ENCODE measurements at places on chromosomes 2 and 18.

- DNase-seq = peak; percentile 99
Observed at GRCh38 chr2:186848873-186849578, at the start of gene ZSWIM2. TSS of gene ZSWIM2 (minus strand) at chr2:186849170. CDS start at chr2:186849130, 40 bp downstream.

DNA sequence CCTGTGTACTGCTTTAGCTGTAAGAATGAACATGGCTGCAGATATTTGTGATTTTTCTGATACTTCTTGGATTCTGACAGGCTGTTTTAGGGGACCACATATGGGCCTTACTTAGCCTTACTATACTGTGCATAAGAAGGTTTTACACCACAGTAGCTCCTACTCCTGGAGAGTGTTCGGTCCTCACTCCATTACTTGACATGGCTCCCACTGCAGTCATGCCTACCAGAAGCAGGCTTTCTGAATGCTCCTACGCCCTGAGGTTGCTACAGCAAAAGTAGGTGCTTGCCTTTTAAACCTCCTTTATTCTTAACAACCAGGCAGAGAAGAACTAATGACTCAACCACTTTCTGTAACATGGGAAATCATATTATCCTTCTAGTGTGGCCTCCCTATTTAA is 125.2 kb upstream of the MAP2 start:
- no peak for DNase-seq

DNA sequence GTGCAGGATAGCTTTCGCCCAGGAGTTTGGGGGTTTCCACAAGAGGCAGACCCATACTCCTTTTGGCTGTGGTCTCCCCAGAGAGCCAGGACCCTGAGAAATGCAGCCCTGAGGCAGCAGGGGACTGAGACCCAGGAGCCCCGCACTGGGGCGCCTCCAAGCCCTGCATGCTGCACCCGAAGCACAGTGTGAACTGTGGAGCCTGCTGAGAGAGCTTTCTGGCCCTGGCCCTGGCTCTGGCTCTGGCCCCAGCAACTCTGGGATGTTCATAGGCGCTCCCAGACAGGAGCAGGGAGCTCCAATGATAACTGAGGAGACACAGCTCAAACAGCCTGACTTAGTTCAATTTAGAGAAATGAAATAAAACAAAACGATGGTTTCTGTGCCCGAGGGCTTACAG is 96.4 kb upstream of the TEX51 start:
- no peak for DNase-seq

DNA sequence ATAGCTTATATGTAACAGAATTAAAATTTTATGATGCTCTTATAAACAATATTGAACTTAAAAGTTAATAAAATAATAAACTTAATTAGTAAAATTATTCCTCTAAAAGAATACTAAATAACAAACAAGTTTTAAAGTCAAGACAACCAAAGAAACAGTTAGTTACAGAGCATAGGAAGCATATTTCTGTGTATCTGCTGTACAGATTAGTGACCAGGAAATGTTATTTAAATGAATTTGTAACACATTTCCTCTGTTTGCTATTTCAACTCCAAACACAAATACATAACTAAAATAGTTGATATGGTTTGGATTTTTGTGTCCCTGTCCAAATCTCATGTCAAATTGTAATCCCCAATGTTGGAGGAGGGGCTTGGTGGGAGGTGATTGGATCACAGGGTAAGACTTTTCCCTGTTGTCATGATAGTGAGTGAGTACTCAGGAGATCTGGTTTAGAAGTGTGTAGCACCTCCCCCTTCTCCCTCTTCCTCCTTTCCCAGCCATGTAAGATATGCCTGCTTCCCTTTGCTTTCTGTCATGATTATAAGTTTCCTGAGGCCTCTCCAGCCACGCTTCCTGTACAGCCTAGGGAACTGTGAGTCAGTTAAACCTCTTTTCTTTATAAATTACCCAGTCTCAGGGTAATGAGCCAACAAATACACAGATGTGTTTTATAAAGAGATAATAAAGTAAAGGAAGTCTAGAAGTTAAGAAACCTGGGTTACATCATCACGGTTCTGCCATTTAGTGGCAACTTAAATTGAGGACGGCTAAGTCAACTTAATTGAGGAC is 51.8 kb downstream of the ROCK2 start:
- peak; percentile 58 for DNase-seq

DNA sequence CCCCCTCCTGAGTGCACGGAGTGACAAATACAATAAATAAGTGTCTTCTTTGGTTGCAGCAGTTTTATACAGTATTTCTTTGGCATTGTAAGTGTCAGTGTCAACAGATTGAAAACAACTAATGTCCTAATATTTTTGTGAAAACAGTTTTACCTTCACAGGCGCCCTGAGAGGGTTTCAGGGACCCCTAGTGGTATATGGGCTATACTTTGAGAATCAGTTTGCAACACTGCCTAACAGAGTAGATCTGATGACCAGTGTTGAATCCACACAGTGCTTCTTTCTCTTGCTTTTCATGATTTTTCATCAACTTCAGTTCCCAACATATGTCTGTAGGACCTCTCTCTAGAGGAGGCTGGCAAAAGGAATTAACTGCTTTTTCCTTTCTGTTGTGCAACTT is 162.2 kb downstream of the PRPF40A start:
- peak; percentile 1 for DNase-seq

- DNase-seq = no peak
Observed at GRCh38 chr2:65711863-65712262, 279.5 kb upstream of the SPRED2 start.

DNA sequence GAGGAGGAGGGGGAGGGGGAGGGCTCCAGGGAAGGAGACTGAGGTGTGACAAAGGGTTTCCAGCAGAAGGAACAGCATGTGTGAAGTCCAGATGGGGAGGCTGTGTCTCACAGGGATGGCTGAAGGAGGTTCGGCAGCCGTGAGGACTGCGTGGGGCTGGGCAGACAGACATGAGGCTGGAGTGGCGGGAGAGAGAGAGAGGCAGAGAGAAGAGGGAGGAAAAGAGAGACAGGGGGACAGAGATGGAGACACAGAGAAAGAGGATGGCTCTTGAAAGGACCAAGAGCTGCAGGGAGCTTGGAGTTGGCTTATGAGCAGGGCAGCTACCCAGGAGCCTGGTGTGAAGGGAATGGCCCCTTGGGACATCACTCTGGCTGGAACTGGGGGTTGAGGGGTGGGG is 138.9 kb upstream of the ASB18 start:
- DNase-seq = no peak

DNA sequence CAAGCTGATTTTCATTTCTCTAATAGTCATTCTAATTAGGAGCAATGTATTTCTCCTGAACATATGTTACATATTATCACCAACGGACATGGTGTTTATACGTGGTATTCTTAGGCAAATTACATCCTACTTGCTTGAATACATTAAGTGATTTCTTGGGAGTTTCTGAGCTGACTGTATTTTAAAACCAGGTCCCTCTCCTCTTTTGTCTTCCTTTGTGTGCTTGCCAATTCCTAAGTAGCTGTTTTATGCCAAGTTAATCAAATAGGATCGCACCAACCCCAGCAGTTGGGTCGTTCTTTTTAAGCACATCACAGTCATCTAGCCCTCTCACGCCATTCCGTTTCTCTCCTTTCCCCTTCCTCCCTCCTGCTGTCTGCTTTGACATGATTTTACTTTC is 75.4 kb upstream of the MAP2 start:
- peak; percentile 4 for DNase-seq

- no peak for DNase-seq
Observed at GRCh38 chr2:234247453-234248180, 197.1 kb downstream of the SPP2 start.

GRCh38 chr2:232927032-232927792 is 57.1 kb downstream of the SNORC start:
- no peak for DNase-seq

DNA sequence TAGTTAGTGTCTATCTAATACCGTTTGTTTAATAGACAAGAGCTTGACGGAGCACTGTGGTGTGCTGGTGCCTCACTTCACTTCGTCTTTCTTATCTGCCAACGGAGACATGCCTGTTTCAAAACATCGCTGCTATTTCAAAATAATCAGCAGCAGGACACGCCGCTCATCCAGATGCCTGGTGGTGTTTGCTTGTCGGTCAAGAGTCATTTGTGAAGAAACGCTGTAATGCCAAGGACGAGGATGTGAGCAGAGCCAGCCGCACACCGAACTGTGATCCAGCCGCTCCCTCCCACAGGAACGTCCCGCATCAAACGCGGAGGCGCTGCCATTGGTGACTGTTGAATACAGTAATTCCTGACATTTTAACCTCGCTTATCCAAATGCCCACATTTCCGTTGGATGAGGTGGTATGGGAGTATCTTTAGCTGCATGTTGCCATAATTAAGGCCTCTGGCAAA is 432.4 kb downstream of the FBXO15 start:
- DNase-seq = no peak

- no peak for DNase-seq
Observed at GRCh38 chr2:11123856-11124759, 31.2 kb upstream of the SLC66A3 start.

DNA sequence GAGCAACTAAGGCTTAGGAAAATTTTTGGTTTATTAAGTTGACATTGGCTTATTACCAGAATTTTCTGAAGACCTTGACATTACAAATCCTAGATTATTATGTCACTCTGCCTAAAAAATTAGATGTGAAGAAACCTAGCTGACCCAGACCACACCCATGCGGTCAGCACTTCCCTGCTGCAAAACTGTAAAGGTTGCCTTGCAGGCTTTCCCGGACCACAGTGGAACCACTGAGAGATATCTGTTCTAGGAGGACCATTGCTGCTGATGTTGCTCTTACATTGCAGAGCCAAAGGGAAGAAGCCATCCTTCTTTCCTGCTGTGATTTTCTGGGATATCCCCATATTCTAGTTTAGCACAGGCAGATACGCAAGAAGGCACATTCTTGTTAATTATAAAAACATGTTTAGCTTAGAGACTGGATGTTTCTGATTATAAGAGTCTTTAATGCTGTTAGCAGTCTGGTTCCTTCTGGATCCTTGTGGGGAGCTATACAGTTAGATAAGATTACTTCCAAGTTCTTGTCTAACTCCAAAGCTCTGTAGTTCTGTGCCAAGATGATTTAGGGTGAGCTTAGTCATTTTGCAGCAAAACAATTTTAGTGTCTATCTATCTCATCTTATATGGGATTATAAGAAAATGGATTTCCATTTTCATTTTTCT is 70.2 kb downstream of the AOX1 start:
- DNase-seq = peak; percentile 58

GRCh38 chr2:177296040-177296439 is 31.5 kb upstream of the NFE2L2 start:
- peak; percentile 31 for DNase-seq

GRCh38 chr2:143469323-143469722 is 340.1 kb downstream of the ARHGAP15 start:
- no peak for DNase-seq

DNA sequence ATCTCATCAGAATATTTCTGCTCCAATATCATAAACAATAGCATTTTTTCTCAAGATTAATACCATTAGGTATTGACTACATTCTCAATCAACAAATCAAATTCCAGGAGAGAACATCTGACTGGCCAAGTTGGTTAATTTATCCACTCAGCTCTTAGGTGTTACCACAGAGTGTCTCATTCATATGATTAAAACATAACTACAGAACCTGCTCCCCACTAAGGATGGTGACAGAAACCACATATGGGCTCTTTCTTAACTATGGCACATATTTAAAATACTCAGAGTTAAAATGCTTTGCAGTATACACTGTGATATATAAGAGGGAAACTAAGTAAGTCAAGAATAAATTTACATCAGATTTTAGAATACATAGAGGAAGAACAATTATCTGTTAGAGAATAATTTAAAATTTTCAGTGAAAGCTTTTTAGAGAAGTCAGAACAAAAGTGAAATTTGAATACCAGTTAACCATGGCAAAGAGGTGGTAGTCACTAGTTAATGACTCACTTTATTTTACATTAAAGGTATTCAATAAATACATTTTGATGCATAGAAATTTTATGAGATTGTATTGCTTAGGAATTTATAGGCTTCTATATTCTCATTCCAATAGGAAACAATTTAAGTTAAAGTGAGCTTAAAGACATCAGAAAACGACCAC is 1120.8 kb upstream of the TMEFF2 start:
- no peak for DNase-seq

- DNase-seq = no peak
Observed at GRCh38 chr2:230327418-230328154, 593 bp downstream of the SP140L start.

- DNase-seq = no peak
Observed at GRCh38 chr2:52955079-52955478, 812.5 kb upstream of the CHAC2 start.

DNA sequence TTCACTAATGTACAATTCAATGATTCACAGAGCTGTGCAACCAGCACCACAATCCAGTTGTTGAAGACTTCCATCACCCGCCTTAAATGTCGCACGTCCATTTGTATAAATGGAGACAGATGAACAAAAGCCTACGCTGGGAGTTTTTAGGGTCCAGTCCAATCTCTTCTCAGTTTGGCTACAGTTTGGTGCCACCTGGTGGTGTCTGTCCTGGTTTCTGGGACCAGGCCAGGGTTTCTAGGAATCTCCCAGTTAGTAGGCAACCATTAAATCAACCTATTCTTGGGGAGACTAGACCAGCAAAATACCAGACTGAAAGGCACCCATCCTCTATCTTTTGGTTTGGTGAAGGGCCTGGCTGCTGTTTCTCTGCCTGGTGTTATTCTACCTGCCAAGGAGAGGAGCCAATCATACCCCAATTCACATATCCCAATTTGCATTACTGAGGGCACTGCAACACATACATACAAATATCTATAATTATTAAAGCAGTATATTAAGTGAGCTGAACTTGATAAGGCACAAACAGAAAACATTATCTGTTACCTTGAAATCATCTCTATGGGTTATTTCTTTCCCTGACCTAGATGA is 3.2 kb upstream of the DDX1 start:
- peak; percentile 38 for DNase-seq

GRCh38 chr18:995629-996028 is 91.0 kb downstream of the ADCYAP1 start:
- DNase-seq = no peak

GRCh38 chr18:45780568-45780967 is 44.9 kb upstream of the SIGLEC15 start:
- DNase-seq = peak; percentile 49

DNA sequence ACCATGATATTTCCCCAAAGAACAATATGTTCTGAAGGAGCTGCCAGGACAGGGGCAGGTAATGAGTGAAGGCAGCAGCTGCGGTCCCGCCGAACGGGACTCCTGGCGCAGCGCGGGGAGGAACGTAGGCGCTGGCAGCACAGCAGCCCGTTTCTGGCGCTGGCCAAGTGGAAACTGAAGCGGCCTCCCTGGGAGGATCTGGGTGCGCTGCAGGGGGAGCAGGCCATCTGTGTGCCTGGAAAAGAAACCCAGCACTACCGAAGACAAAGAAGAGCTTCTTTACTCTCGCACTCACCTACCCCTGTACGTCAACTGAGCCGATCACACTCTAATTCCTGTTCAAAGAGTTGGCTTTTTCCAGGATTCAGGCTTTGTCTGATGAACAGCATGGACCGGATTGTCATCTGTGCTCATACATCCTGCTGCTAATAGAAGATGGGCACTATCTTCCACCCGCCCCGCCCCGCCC is 11.8 kb downstream of the G6PC2 start:
- DNase-seq = peak; percentile 26

GRCh38 chr2:219296142-219296541 is 13.1 kb downstream of the PTPRN start:
- no peak for DNase-seq

All from fibroblast of gingiva (primary cell).